ENCODE measurements at places on chromosomes 2 and 18. TPM values are rescaled to one million over a fixed set of nuclear protein-coding genes. Genes with fewer than 3 reads are reported as not detected.

The NPAS2 gene
- total RNA-seq = 14.1 TPM

The GPBAR1 gene
- 4.2 TPM for total RNA-seq

The RGPD4 gene
- not detected for total RNA-seq

The IL1RN gene
- total RNA-seq = not detected

The XRCC5 gene
- 149 TPM for total RNA-seq

The CRYGD gene
- not detected for total RNA-seq

The CCL20 gene
- not detected for total RNA-seq

The MYOM1 gene
- 15.8 TPM for total RNA-seq

The PAIP2B gene
- total RNA-seq = 11.9 TPM

The PFN4 gene
- 0.83 TPM for total RNA-seq

The CFAP221 gene
- total RNA-seq = 0.42 TPM

The TUBA3E gene
- total RNA-seq = not detected

The LYPD6B gene
- total RNA-seq = not detected

The PTPRM gene
- 62.7 TPM for total RNA-seq

The ADD2 gene
- total RNA-seq = 7.0 TPM

The GNAL gene
- total RNA-seq = 19.5 TPM

The SP9 gene
- total RNA-seq = not detected

The SERPINB4 gene
- total RNA-seq = not detected

The IRS1 gene
- total RNA-seq = 27.8 TPM

The LIMS4 gene
- total RNA-seq = 3.0 TPM

The CFAP65 gene
- total RNA-seq = not detected

The CD207 gene
- 0.33 TPM for total RNA-seq

The CFAP53 gene
- not detected for total RNA-seq

The PNPT1 gene
- 15.4 TPM for total RNA-seq

The IL36G gene
- total RNA-seq = not detected

The OST4 gene
- total RNA-seq = 230 TPM

The ARHGAP25 gene
- 3.7 TPM for total RNA-seq

The FHOD3 gene
- 37.7 TPM for total RNA-seq

The UGT1A8 gene
- not detected for total RNA-seq

The RUFY4 gene
- total RNA-seq = not detected

The CD8B2 gene
- total RNA-seq = not detected

The ARHGAP28 gene
- 0.66 TPM for total RNA-seq

The SLC14A1 gene
- 1.6 TPM for total RNA-seq

The PRKD3 gene
- 34.3 TPM for total RNA-seq

The SERPINB3 gene
- not detected for total RNA-seq

The PAX3 gene
- total RNA-seq = not detected

The SIX3 gene
- 0.11 TPM for total RNA-seq

The SATB2 gene
- total RNA-seq = 6.1 TPM

The TSPYL6 gene
- not detected for total RNA-seq

The C1GALT1C1L gene
- total RNA-seq = 0.83 TPM

The POTEI gene
- total RNA-seq = not detected

The SLC11A1 gene
- 32.0 TPM for total RNA-seq

The ST8SIA5 gene
- total RNA-seq = 0.26 TPM

The NEU2 gene
- total RNA-seq = not detected

The TIMM21 gene
- total RNA-seq = 39.7 TPM

The MITD1 gene
- total RNA-seq = 17.1 TPM
